Aorta (tissue), 5 donors: ENCODE measurements at places on chromosomes 3 and 15. TPM values are rescaled to one million over a fixed set of nuclear protein-coding genes. Genes with fewer than 3 reads are reported as not detected.

GPR156 gene
- total RNA-seq, result 0.49 TPM

- no peak for DNase-seq
Measured at GRCh38 chr3:176950743-176951142, 246.5 kb downstream of the TBL1XR1 start.

- DNase-seq, result no peak
Measured at GRCh38 chr15:41079717-41080116, 36.4 kb downstream of the INO80 start.

DNA sequence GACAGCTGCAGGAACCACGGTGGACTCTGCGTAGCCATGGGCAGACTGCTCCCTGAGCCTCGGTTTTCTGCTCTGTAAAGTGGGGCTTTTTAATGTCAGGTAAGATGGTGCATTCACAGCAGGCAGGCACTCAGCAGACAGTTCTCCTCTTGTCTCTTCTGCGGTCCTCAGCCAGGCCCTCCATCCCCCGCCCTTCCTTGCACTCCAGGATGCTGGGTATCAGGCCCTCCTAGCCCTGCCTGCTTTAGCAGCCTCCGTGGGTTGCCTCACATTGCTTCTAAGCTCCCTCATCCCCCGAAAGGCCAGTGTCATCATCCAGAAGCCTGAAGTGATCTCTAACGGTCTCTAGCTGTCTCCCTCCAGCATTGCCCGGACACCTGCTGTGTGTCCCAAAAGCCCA is 115.7 kb downstream of the WNT7A start:
- no peak for DNase-seq

ARPP19 gene
- 163 TPM for total RNA-seq

AQP9 gene
- total RNA-seq, result 2.6 TPM

- DNase-seq, result no peak
Measured at GRCh38 chr3:129315998-129316247, 37.3 kb downstream of the HMCES start.

DNA sequence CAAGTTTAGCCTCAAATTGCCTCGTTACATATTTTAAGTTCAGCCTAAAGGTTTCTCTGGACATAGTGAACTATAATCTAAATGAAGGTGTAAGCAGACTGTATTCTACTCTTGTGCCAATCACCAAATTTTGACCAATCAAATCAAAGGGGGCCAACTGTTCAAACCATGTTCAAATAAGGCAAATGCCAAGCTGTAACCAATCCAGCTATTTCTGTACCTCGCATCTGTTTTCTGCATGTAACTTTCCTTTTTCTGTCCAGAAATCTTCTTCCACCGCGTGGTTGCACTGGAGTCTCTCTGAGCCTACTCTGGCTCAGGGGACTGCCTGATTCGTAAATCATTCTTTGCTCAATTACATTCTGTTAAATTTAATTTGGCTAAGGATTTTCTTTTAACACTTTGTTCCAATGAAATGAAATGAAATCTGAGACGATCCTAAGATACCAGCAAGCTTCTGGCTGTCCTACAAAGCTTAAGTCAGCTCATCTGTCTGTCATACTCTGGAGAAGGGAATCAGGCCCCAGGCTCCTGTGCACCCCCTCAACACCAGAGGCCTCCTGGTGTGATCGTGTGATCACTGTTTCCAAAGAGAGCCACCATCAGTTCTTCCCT is 53.2 kb upstream of the ZNF148 start:
- DNase-seq, result no peak

DNA sequence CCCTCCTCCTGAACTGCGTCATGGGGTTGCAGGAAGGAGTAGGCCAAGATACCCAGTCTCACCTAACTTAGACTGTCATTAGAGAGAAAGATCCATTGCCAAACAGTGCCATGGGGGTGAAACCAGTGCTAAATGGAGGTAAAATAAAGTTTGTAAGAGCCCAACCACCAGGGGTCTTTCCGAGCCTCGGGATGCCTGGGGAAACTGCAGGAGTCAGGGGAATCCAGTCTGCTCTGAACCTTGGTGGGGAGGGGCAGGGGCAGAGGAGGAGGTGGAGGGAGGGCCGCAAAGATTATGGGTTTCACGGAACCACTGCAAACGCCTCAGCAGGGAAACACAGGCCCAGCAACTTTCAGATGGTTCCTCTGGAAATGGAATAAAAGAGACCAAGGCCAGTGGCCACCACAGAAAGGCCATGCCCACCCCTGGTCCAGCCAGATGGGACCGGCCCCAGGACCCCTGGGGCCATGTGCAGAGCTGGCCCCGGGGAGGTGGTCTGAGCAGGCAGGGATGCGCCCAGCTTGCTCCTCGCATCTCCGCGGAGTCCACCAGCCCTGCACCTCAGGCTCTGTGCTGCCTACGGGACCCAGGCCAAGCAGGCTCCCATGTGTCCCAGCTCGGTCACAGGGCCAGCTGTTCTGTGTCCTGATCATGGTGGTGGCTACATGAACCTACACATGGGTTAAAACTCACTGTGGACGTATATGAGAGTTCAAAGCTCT is 19.8 kb upstream of the GP9 start:
- peak; percentile 71 for DNase-seq

GRCh38 chr3:58607816-58608215 is 30.6 kb upstream of the FAM107A start:
- DNase-seq, result no peak

ZNF501 gene
- 4.6 TPM for total RNA-seq

HIGD1A gene
- 61.4 TPM for total RNA-seq

DNA sequence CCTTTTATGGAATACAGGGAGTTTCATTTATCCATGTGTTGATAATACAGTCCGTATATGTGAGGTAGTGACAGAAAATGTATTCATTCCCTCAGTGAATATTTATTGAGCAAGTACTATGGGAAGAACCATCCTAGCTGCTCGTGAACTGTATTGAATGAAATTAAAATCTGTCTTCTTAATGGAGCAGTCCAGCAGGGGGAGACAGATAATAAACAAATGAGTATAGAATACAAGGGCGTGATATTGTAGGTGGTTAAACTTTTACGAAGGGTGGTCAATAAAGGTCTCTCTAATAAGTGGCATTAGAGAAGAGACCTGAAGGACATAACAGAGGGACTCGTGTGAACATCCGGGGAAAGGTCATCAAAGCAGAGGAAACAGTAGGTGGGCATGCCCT is 62.7 kb upstream of the OSTN start:
- DNase-seq, result no peak

- DNase-seq, result no peak
Measured at GRCh38 chr15:60840306-60840702, 361.4 kb upstream of the ICE2 start.

ATP2B2 gene
- total RNA-seq, result 0.30 TPM

GRCh38 chr3:37825744-37826400 is 35.8 kb upstream of the CTDSPL start:
- DNase-seq, result no peak

DUOX1 gene
- 0.71 TPM for total RNA-seq

DNA sequence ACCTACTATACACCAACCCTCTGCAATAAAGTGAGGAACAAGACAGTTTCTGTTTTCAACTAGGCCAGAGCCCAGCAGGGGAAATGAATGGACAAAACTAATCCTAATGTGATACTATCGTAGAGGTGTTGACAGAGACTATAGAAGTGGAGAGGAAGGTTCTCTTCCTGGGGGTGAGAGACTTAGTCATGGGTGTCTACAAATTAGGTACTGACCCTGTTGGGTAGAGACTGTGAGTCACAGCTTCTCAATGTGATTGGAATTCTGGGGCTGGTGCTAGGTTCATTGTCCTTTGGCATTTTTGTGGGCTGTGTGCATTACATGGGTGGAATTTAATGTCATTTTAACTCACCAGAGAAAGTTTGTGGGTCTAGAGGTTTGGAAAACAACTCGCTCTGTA is 79.3 kb downstream of the ADAMTSL3 start:
- no peak for DNase-seq

ARPP21 gene
- total RNA-seq, result 3.0 TPM

MYRIP gene
- total RNA-seq, result 11.0 TPM

IL17RB gene
- 0.96 TPM for total RNA-seq

- DNase-seq, result no peak
Measured at GRCh38 chr3:50883755-50884154, 209.0 kb downstream of the DOCK3 start.

PEX5L gene
- total RNA-seq, result not detected

ISLR2 gene
- 0.81 TPM for total RNA-seq

GRCh38 chr15:38374029-38374428 is 79.9 kb upstream of the FAM98B start:
- no peak for DNase-seq

DNA sequence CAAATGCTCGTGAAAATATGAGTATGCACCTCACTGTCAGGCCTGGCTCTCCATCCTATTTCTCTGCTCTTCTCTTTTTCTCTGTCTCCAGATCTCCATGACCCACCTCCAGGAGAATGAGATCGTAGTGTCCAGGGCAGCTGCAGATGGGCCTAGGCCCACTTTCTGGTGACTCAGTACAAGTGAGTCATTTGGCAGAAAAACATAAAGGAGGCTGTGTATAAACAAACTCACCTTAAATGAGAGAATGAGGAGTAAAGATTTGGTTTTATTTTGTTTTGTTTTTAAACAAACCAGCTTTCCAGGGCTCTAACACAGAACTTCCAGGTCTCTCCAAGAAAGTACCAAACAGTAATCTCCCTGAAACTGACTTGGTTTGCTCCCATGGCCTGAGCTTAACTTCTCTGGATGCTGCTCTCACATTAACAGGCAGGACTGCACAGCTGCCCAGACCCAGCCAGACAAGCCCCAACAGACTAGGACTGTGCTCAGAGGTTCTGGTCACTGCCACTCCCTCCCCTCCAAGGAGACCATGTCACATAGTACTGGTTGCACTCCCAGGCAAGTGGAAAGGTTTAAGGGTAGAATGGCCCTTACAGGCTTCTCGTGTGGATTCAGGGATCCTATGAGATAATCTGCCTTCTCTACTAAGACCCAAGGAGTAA is 1.5 kb upstream of the HEG1 start:
- no peak for DNase-seq

SLC7A14 gene
- not detected for total RNA-seq

- DNase-seq, result no peak
Measured at GRCh38 chr3:53102601-53103147, 27.6 kb downstream of the RFT1 start.

CD96 gene
- total RNA-seq, result 4.8 TPM

GRCh38 chr3:66406831-66407610 is 93.8 kb downstream of the LRIG1 start:
- no peak for DNase-seq

- DNase-seq, result no peak
Measured at GRCh38 chr3:34865346-34865745, 774.0 kb upstream of the ARPP21 start.

DNA sequence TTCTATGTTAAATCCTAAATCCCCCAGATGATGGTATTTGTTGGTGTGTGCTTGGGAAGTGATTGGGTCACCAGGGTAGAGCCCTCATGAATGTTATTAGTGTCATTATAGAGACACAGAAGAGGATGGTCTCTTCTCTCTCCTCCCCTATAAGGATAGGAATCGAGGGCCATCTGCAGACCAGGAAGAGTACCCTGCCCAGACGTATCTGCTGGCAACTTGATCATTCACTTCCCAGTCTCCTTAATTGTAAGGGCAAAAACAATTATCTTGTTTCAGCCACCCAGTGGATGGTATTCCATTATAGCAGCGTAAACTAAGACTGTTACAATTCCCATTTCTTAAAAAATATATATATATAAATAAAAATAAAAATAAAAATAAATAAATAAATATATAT is 892.2 kb downstream of the SI start:
- no peak for DNase-seq

TGM5 gene
- 0.84 TPM for total RNA-seq

GRCh38 chr3:9770276-9770812 is 597 bp upstream of the CAMK1 start:
- peak; percentile 84 for DNase-seq

P2RY1 gene
- 3.1 TPM for total RNA-seq
